ENCODE measurements at places on chromosomes 4 and X.

DNA sequence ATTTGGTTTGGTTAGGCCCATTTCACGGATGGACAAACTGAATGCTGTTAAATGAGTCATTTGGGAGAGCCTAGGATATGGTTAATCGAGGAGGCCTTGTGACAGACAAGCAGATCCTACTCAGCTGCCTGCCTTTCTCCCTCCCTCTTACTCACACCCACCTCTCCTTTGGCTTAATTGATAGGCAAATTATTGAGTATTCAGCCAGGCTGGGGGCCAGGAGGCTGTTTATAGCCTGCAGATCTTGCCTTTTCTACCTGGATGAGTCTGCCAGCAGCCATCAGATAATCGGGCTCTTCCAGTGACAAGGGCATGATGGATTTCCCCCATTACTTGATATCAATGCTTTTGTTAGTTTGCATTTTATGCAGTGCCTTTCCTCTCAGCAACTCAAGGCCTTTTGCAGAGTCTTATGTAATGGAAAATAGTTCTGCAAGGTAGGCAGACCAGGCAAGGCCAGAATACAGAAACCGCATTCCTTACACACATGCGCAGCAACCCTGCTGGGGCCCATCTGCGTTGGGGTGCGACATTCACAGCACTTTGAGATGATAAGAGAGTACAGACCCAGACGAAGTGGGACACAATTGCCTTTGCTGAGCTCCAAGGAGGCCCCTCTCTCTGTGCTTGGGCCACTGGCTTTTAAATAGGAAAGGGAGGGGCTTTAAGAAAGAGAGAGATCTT lies 96.2 kb upstream of the ATP6AP2 start:
- no peak for DNase-seq

DNA sequence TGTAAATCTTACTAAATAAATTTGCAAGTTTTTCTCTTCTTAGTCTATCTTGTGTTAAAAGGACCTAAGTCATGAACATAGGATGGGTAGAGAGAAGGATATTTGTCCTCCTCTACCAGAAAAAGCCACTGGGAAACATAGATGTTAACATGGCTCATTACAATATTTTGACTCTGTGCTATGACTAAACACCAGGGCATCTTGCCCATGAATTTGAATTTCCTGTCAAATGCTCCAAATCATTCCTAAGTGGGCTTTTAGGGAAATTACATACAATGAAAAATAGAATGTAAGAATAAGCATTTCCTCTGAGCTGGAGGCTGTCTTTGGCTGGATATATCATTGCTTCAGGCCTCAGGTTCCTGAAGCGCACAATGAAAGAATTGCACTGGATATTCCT lies 39.1 kb downstream of the ANOS1 start:
- no peak for DNase-seq

DNA sequence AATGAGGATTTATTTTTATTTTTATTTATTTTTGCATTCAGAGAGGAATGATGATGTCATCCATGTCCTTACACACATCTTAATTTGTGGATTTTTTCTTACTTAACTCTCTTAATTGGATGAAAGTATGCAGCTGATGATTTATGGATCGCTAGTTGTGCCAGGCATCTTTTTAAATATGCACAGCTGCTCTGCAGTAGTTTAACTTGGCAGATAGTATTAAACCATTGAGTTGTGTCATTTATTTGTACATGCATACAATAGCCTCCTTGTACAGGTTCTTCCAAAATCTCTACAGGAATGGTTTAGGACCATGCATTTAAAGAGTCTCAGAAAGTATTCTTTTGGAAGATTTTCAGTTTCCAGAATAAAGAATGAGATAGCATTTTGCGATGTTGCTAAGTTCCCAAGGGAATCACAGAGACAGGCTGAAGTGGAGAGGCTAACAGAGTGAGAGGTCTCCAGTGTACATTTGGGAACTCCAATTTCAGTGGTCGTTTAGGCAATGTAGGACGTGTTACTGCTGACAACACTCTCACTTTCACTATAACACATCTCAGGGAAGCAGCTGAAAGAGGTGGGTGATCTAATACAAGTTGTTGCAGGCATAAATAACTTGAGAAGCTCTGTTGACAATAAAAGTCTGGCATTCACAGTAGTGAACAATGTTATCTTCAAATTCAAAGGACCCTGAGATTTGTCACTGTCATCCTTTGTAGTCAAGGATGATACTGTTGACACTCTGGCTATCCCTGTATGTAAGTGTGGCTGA lies 49.9 kb upstream of the SCRG1 start:
- DNase-seq = no peak

GRCh38 chr4:52983563-52984303 lies 121.6 kb downstream of the RASL11B start:
- DNase-seq = no peak

- no peak for DNase-seq
These were observed 182.7 kb upstream of the FAT4 start for GRCh38 chr4:125131891-125132680.

GRCh38 chr4:182604161-182604622 lies 313.0 kb downstream of the DCTD start:
- DNase-seq = no peak

GRCh38 chrX:40245488-40246071 lies 147.8 kb upstream of the BCOR start:
- no peak for DNase-seq

GRCh38 chr4:37446016-37446415 lies 201.5 kb downstream of the NWD2 start:
- DNase-seq = no peak

- no peak for DNase-seq
These were observed 342.5 kb upstream of the NOCT start for GRCh38 chr4:138673053-138673452.

GRCh38 chr4:102103368-102103767 lies 241.9 kb downstream of the SLC39A8 start:
- no peak for DNase-seq

GRCh38 chr4:23855912-23856605 lies 33.8 kb downstream of the PPARGC1A start:
- no peak for DNase-seq

DNA sequence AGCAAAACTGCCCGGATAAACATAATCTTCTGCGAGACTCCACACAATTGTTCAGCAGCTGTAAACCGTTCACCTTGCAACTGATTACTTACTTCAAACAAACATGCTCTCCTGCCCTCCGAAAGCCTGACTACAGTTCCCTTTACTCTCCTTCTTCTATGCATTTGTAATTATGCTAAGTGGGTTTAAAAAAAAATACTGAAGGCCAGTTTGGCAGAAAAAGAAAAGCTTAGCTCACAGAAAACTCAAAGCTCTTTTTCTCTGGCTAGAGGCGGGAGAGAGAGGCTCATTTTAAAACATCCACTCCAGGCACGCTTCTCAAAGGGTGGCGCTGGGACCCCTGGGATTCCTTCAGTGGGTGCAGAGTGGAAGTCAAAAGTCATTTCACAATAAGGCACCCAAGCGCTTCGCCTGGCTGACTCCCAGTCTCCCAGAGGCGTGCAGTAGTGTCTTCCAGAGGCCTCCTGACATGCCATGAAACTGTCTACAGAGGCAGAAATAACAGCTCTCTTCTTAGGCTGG lies 1.9 kb downstream of the DHRSX start:
- no peak for DNase-seq

DNA sequence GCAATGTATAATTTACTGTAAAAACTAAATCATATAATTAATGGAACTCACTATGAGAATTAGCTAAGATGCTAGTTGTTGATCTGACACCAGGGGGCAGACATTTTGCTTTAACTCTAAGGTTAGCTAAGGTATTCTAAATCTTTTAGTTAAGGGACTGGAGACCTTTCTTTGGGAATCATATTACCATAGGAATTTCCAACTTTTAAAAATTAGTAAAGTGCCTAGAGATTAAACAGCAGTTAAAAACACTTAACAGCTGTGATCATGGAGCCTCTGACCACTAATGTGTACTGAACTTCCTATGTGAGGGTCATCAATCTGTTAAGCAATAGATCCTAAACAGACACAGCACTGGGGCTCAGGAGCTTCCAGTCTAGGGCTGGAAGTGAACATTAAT lies 226.6 kb downstream of the NSUN7 start:
- peak; percentile 18 for DNase-seq

DNA sequence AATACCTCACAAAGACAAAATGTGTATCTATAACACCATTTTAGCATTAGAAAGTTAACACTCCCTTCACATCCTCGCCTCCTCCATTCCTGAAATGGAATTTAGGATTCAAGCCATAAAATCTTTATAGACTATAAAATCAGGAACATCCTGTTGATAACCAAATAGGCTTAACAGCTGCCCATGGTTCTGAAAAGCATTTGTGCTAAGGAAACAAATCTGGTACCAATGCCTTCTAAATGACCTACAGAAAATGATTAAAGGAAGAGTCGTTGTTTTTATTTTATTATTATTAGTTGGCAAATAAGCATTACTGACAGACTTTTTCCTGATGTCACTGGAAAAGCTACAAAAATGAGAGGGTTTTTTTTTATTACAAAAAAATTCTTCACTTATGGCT lies 79.8 kb downstream of the PAPSS1 start:
- DNase-seq = no peak

DNA sequence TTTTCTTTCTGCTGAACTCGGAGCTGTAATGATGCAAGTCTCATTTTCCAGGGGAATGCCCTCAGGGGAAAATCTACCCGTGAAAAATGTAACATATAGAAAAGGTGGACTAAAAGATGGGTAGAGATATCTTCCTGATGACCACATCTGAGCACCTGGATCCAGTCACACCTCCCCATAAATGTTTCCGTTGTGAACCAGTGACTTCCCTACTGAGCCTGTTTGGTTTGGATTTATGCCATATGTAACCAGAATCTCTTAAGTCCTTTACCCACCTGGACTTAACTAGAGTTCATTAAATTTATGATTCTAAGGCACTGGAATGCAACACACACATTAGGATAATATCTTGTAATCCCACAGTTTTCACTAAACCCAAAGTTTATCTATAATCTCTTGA lies 171.1 kb downstream of the ZNF330 start:
- no peak for DNase-seq

- no peak for DNase-seq
These were observed 815.8 kb downstream of the TRIML1 start for GRCh38 chr4:188955066-188955465.

DNA sequence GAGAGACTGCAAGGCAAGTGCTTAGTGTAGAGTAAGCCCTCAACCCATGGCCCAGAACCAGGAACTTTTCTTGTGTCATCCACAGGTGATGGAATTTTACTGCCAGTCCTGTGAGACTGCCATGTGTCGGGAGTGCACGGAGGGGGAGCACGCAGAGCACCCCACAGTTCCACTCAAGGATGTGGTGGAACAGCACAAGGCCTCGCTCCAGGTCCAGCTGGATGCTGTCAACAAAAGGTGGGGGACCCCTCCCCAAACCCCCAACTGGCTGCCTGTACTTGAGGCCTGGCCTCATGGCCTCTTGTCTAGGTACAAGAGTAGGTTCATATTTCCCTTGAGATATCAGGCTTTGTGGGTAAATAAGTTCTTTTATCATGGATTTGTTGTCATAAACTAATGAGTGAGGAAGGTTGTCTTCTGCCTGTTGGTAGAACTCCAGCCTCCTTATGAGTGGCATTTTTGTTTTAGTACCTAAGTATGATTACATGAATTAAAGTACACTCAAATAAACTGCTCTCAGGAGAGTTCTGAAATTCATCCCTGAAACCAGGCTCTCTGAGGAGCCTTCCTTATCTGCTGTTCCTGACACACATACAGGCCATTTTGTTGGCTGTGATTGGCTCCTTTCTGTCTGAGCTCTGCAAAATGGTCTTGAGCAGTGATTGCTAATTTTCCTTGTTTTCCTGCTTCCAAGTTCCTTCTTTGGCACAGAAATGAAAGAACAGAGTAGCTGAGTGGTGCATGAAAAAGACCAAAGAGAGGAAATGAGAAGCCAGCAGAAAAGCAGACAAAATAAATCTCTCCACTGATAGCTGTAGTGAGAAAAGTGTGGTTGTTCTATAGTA lies 51.4 kb upstream of the MND1 start:
- DNase-seq = no peak

DNA sequence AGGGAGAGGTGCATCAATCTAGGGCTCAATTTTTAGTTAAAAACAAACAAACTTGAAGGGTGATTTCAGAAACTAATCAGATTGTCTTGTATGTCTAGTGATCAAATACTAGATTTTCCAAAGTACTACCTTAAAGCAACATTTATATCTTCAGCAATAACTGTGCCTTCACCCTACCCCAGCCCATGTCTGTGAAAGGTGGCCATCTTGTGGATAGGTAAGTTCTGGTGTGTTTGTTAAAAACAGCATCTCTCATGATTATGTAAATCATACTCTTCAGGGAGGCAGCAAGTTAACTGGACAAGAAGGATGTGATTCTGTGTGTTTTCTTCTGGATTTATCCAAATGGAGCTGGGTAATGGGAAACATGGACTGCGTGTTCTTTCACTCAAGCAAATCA lies 81.4 kb upstream of the ACSL1 start:
- DNase-seq = peak; percentile 10

- no peak for DNase-seq
These were observed 97.3 kb downstream of the EMCN start for GRCh38 chr4:100420571-100420970.

DNA sequence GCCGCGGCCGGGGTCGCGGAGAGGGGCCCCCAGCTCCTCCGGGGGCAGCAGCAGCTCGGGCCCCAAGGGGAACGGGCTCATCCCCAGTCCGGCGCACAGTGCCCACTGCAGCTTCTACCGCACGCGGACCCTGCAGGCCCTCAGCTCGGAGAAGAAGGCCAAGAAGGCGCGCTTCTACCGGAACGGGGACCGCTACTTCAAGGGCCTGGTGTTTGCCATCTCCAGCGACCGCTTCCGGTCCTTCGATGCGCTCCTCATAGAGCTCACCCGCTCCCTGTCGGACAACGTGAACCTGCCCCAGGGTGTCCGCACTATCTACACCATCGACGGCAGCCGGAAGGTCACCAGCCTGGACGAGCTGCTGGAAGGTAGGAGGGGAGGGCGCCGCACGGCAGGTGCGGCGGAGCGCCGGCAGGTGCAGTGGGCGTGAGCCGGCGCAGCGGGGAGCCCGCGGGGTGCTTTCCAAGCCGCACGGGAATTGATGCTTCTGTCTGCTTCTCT lies 886 bp downstream of the DCLK2 start:
- DNase-seq = peak; percentile 46

DNA sequence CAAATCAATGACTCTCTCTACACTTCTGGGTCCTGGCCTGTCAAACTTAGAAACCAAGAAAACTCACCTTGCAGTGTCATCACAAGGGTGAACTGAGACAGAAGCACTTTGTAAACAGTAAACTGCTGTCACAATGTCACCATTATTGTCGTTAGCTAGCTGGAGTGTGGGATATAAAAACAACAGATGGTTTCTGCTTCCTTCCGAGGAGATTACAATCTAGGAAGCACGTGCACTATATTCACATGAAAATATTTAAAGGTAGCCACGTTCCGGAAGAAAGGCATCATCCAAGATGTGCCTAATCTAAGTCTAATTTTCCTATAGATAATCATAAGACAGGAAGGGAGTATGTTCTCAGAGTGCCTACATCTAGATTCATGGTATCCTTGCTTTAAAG lies 64.7 kb upstream of the ACSL1 start:
- no peak for DNase-seq

GRCh38 chrX:19814240-19814639 lies 73.2 kb downstream of the SH3KBP1 start:
- no peak for DNase-seq

GRCh38 chrX:3129256-3129655 lies 88.0 kb downstream of the ARSF start:
- no peak for DNase-seq
